ENCODE measurements at places on chromosomes 2 and 18.
A peak's percentile ranks its signal among the peaks of the same experiment; 100 is the strongest.

- DNase-seq, result no peak
Measured at GRCh38 chr18:74873629-74874028, 276.0 kb downstream of the ZNF407 start.

DNA sequence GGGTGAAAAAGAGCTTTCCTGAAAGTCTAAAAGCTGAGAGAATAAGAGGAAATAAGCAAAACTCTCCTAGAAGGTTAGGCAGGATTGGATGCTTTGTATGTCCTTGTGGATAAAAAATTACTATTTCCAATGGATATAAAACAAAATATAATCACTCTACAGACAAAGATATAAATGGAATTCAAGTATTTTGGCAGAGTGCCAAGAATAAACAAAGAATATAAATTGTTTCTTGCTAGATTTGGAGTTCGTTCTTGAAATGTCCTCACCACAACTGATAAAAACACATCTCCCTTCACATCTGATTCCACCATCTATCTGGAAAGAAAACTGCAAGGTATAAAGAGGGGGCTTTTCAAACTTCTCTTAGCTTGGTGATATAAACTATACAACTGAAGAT is 13.3 kb downstream of the SULT1C3 start:
- no peak for DNase-seq

- no peak for DNase-seq
Measured at GRCh38 chr2:119491776-119492525, 32.3 kb downstream of the SCTR start.

GRCh38 chr2:15605721-15606120 is 14.1 kb downstream of the DDX1 start:
- no peak for DNase-seq

- no peak for DNase-seq
Measured at GRCh38 chr2:148680462-148680861, 35.9 kb downstream of the EPC2 start.

GRCh38 chr2:96225016-96225533 is 16.4 kb upstream of the STARD7 start:
- DNase-seq, result no peak

DNA sequence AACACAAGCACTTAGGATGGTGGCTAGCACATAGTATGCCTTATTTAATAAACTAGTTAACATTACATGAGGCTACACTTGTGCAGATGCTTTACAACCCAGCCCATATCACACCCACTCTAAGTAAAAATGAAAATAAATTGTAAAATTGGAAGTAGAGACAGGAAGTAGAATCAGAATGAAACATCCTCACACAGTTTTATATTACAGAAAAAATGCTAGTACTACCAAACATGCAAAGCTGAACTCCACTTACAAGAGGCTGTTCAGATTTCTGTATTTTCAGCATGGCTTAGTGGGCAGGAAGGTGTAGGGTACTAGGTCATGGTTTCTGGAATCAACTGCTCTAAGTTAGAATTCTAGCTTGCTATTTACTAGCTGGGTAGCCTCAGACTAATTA is 18.2 kb upstream of the CRIM1 start:
- no peak for DNase-seq

- DNase-seq, result no peak
Measured at GRCh38 chr2:144510294-144510991, 9.5 kb downstream of the ZEB2 start.

GRCh38 chr2:27164960-27165763 is 16.4 kb downstream of the TCF23 start:
- no peak for DNase-seq

DNA sequence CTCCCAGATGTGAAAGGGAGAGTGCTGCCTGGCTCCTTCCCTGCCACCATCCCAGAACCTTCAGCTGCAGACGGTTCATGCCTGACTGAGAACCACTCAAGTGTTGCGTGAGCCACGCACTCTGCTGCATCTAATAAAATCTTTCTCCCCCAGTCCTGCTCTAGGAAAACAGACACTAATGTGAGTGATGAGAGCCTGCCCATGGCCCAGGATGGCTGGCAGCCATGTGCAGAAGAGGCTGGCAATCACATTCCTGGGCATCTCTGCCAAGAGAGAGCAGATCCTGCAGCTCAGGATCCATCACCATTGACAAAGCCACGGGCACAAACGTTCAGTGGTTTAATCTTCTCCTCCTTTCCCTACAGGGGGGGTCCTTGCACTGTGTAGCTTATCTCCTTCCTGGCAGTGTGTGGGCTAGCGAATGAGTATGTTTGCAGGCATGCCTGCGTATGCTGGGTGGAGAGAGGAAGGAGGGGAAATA is 477.5 kb downstream of the SLC4A3 start:
- DNase-seq, result no peak

- DNase-seq, result peak; percentile 74
Measured at GRCh38 chr2:174835797-174836255, 71.6 kb upstream of the CHRNA1 start.

GRCh38 chr2:235900631-235901030 is 267.6 kb downstream of the GBX2 start:
- DNase-seq, result no peak

DNA sequence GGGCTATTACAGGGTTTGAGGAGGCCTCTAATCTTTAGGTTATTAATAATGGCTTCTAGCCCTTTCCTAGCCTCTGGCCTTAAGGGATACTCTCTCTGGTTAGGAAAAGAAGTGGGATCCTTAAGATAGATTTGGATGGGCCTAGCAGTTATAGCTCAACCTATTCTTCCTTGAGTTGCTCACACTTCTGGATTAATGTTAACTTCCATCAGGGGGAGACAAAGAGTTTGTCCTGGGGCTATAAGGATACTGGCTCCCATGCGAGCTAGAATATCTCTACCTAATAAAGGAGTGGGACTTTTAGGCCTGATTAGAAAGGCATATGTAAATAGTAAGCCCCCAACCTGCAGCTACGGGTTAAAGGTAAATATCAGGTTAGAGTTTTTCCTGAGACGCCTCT is 14.3 kb upstream of the PTH2R start:
- no peak for DNase-seq

DNA sequence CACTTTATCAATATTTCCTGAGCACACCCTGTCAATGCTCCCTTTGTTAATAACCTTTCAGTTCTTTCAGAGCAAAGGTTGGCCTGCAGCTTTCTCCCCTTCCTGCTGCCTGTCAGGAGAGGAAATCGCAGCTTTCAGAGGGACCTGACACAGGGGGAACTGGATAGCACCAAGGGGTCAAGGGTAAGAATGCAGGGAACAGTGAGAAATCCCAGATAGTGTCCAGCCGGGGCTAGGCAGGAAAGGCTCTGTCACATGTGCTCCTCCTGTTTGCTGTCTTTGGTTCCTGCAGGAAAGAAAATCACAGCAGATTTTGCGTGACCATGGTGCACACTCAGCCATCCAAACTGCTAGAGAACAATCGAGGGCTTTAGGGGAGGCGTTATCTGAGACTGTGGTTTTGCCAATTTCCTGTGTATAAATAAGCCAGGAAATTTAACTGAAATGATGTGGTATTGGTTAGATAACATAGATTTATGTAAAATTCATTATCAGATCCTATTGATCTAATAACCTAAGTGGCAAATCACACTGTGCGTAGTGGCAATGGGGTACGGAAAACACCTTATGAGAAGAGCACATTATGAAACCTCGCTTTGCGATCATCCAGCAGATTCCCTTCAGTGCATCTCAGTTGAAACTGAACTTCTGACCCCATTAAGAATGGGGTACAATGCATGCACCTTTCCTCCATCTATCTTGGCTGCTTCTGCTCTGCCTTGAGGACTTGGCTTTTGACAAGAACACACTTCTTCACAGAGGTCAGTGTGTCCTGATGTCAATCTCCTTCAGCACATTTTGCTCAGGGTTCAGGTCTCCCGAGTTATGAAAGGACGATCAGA is 178.0 kb downstream of the ICOS start:
- DNase-seq, result no peak

GRCh38 chr2:70247364-70248180 is 856 bp downstream of the TIA1 start:
- DNase-seq, result no peak

DNA sequence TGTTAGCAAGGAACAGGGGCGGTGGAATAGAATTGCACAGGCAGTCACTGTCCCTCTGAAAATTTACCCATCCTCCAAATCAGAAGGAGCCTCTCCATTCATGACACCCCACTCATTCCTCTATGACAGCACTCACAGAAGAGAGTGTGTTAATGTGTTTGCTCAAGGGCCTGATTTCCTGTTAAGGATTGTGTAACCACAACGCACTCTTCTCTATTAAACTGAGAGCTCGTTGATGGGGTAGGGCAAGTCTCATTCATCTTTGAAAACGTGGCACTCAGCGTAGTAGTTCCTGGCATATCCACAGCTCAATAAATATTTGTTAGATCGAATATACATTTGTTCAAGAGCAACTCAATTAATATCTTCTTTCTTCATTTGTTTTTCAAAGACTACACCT is 106.4 kb downstream of the VAPA start:
- DNase-seq, result no peak

- DNase-seq, result no peak
Measured at GRCh38 chr2:173982918-173983317, 17.7 kb upstream of the SP3 start.

DNA sequence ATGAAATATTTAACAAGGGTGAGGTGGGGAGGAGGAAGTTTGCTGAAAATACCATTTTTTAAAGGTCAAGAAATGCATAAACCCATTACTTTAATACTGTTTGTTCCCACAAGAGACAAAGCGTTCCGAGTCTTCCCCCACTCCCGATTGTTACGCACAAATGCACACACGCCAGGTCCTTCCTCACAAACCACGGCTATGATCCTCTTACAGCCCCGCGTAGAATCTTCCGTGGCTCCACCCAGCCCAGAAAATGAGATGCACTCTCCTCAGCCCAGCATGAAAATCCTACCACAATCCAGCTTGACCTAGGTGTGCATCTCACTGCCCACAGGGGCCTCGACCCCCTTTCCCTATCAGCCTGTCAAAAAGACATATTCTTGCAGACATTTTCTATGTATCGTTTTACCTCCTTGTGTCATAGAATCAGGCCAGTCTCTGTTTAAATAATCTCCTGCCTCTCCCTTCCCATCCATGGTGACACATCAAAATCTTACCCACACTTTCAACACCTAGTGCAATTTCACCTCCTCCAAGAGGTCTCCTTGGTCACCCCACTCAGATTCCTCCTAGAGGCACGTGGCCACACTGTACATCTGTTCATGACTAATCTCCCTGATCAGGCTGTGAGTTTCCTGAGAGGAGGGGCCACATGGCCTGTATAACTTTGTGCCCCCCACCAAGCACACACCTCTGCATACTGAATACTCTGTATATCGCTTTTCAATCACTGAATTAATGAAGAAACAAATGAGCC is 491.0 kb upstream of the KLHL29 start:
- no peak for DNase-seq

DNA sequence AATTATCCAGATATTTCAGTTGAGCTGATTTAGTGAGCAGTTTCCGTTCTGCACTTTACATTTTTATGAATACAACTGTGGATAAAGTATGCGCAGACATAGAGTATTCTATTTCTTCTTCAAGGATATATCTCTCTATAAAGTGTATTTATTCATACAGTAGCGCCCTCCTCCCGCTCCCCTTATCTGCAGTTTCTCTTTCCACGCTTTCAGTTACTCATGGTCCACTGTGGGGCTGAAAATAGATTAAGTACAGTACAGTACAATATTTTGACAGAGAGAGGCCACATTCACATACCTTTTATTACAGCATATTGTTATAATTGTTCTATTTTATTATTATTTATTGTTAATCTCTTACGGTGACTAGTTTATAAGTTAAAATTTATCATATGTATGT is 19.7 kb upstream of the FHL2 start:
- DNase-seq, result no peak
